Activated naive CD8-positive, alpha-beta T cell treated with anti-CD3 and anti-CD28 coated beads, Interleukin-2, amount 50 U/mL, for 24 hours (primary cell): ENCODE measurements at places on chromosomes 7 and 10.

- no peak overlapping the region for H3K27ac ChIP-seq
- no peak for DNase-seq
- H3K27me3 ChIP-seq = no peaks in the 10 kb centered on the region
- H3K36me3 ChIP-seq = peaks cover 37% of the 10 kb centered on the region
Observed at GRCh38 chr7:99004781-99005500, 126.6 kb downstream of the TRRAP start.

- H3K27me3 ChIP-seq = peaks cover 2% of the 10 kb centered on the region
- H3K4me1 ChIP-seq = no peaks in the 10 kb centered on the region
- H3K36me3 ChIP-seq = no peaks in the 10 kb centered on the region
- no peak overlapping the region for H3K27ac ChIP-seq
Observed at GRCh38 chr7:39248692-39249090, 271.0 kb downstream of the POU6F2 start.

GRCh38 chr7:30312178-30312577, 27.8 kb downstream of the ZNRF2 start:
- no peaks in the 10 kb centered on the region for H3K27me3 ChIP-seq
- H3K4me1 ChIP-seq = peaks cover 50% of the 10 kb centered on the region
- H3K27ac ChIP-seq = no peak overlapping the region

- no peaks in the 10 kb centered on the region for H3K36me3 ChIP-seq
- H3K27ac ChIP-seq = no peak overlapping the region
- DNase-seq = no peak
- H3K4me3 ChIP-seq = no peak overlapping the region
Observed at GRCh38 chr7:151869968-151870918, 6.7 kb downstream of the PRKAG2 start.
